Astrocyte (in vitro differentiated cells and primary cell): ENCODE measurements at places on chromosomes 11 and 22. TPM values are rescaled to one million over a fixed set of nuclear protein-coding genes. Genes with fewer than 3 reads are reported as not detected.

Gene UBQLNL
- 0.27 TPM in 1 of 2 replicates, not detected in the other for total RNA-seq

Gene PGA5
- total RNA-seq = 0.79 and 1.4 TPM in 2 replicates

Gene HBG2
- not detected in 2 replicates for total RNA-seq

Gene DBX1
- not detected in 2 replicates for total RNA-seq

Gene OR4C12
- total RNA-seq = not detected in 2 replicates

Gene RBMXL2
- total RNA-seq = not detected in 2 replicates

Gene PHF21A
- total RNA-seq = 64.2 and 69.3 TPM in 2 replicates

Gene OR4D5
- total RNA-seq = not detected in 2 replicates

Gene BLID
- total RNA-seq = 1.1 and 1.2 TPM in 2 replicates

Gene SESN3
- 85.6 and 98.1 TPM in 2 replicates for total RNA-seq
